ENCODE measurements at places on chromosomes 16 and 17. TPM values are rescaled to one million over a fixed set of nuclear protein-coding genes. Genes with fewer than 3 reads are reported as not detected.

ABCC12 gene
- total RNA-seq = 0.12 TPM

HSDL1 gene
- total RNA-seq = 9.0 TPM

ZACN gene
- not detected for total RNA-seq

TPSAB1 gene
- total RNA-seq = not detected

CHRNE gene
- total RNA-seq = 0.31 TPM

PPP1R27 gene
- total RNA-seq = not detected

MEOX1 gene
- total RNA-seq = 0.25 TPM

MARCHF10 gene
- total RNA-seq = not detected

NAGLU gene
- 53.7 TPM for total RNA-seq

GALR2 gene
- not detected for total RNA-seq

RPL23 gene
- total RNA-seq = 1,498 TPM
